CD8-positive, alpha-beta memory T cell (primary cell): ENCODE measurements at places on chromosomes 7 and 10. TPM values are rescaled to one million over a fixed set of nuclear protein-coding genes. Genes with fewer than 3 reads are reported as not detected.

GRCh38 chr7:155803418-155804376 lies 8.6 kb downstream of the SHH start:
- peaks cover 4% of the 10 kb centered on the region for H3K27me3 ChIP-seq
- H3K4me1 ChIP-seq = no peaks in the 10 kb centered on the region
- no peak overlapping the region for H3K4me3 ChIP-seq
- H3K27ac ChIP-seq = no peak overlapping the region
- no peak for DNase-seq

DNA sequence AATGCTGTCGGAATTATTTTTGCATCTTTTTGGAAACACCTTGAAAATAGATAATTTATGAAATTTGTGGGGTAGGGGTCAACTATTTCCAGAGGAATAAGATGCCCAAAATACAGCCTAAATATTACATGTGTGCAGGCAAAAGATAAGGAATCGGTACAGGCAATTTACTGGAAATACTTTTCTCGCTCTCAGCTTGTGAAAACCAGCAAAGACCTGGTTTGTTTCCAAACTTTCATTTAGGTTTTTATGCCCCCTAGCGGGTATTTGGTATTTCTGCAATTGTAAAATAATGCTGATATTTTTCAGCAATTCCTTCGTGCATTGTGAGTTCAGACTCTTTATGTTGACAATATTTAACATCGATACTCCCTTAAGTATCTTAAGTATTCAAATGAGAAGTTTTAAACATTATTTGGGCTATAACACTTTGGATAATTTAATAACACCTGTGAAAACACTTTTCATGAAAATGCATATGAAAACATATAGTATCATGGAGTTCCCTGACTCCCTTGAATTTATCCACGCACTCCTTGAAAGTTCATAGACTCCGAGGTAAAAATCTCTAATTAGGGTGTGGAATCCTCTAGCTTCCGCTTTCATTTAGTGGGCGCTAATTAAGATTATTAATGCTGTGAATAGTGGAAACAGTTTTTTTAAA lies 132.4 kb downstream of the TSPAN12 start:
- H3K4me3 ChIP-seq = no peak overlapping the region
- H3K27me3 ChIP-seq = no peaks in the 10 kb centered on the region
- H3K36me3 ChIP-seq = no peaks in the 10 kb centered on the region
- DNase-seq = no peak

The UFSP1 gene
- total RNA-seq = 4.0 TPM

The AIMP2 gene
- total RNA-seq = 82.5 TPM

- no peak overlapping the region for H3K27ac ChIP-seq
- no peak for DNase-seq
- no peaks in the 10 kb centered on the region for H3K4me1 ChIP-seq
- no peaks in the 10 kb centered on the region for H3K36me3 ChIP-seq
- H3K27me3 ChIP-seq = no peaks in the 10 kb centered on the region
- no peak overlapping the region for H3K4me3 ChIP-seq
Measured at GRCh38 chr7:45985902-45986301, 64.8 kb upstream of the IGFBP3 start.

The UCN3 gene
- total RNA-seq = not detected

DNA sequence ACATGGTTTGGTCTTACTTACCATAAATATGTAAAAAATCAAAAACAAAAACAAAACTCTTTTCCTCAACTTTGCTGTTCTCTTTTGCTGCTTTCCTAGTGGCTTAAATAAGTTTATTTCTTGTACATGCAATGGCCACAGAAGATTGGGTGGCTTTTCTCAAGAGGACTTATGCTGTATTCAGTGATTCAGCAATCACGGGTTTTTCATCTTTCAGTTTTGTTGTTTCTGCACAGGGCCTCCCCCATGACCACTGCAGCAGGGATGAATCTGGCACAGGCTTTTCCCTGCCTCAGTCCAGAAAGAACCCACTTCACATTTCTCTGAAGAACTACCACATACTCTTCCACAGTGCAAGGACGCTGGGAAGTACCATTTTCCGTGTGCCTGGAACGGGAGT lies 355.0 kb downstream of the RNLS start:
- no peaks in the 10 kb centered on the region for H3K27me3 ChIP-seq
- DNase-seq = no peak
- no peak overlapping the region for H3K27ac ChIP-seq
- no peaks in the 10 kb centered on the region for H3K4me1 ChIP-seq

The FBH1 gene
- 59.3 TPM for total RNA-seq
